ENCODE measurements at places on chromosomes 1 and 21.

- DNase-seq = no peak
Observed at GRCh38 chr21:39527664-39528381, 76.1 kb downstream of the SH3BGR start.

DNA sequence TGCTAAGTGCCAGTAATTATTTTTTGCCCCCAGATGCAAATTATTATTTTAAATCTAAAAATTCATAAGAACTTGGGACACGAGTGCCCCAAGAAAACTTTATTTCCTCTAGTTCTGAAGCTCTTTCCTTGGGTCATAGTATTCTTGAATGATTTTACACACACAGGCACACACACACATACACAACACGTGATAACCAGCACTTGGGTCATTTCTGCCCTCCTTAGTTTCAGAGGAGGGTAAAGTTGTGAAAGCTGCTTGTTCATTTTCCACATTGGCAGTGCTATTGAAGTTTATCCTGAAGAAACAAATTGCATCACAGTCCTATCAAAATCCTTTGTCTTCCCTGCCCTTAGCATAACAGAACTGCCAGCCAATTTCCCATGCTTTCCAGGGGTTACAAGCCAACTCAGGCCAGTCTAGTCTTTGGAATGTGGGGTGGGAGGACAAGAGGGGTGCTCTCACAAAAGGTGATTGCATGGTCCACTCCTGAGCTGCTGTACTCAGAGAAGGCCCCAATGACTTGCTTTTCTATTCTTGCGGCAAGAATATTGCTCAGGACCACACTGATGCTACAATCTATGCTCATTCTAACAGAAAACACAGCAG lies 98.5 kb upstream of the POGK start:
- no peak for DNase-seq

DNA sequence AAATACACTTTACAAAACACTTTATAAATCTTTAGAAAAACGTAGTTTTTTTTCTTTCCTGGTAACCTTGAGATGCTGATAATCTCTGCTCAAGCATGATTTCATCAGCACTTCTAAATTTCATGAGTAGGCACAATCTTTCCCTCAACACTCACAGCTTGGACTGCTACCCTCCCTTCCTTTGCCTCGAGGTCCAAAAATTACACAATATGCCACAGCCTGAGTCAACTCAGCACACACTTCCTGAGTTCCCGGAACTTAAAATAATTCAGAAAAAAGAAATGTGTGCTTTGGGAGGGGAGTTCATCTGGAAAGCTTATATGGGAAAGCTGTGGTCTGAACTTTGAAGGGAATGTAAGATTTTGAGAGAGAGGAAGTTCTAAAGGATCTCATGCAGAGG lies 5.9 kb downstream of the CLCA2 start:
- DNase-seq = no peak

GRCh38 chr1:62139410-62139809 lies 55.2 kb upstream of the L1TD1 start:
- DNase-seq = no peak

DNA sequence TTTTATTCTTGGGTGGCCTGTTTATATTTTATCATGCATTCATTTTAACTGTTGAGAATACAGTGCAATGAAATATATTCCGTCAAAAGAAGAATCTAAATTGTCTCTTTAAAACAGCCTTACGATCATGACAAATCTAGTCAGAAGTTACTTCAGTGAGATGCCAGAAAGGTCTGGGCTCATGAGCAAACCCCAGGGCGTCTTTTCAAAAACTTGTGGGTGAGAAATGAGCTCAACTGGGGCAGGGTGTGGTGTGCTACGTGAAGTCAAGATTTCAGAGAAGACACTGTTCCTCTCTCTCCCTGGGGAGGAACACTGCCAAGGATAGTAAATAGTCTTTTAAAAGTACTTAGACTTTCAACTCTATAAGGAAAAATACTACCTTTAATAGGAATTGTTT lies 13.4 kb upstream of the UAP1 start:
- DNase-seq = no peak

GRCh38 chr1:169414952-169415351 lies 12.3 kb downstream of the CCDC181 start:
- DNase-seq = no peak

DNA sequence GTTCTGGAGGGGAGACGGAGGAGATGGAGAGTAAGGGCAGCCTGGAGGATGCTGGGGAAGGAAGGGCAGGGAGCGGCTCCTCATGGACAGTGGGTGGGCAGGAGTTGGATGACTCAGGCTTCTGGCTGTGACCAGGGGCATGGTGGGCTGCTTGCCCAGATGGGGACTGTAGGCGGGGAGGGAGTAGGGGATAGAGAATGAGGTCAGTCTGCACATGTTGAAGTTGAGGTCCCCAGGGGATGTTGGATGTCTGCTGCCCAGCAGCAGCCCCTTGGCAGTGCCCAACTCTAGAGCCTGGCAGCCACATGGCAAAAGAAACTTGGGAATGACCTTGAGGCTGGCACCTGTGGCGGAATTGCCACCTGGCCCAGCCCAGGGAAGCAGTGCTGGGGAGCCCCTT lies 6.4 kb downstream of the SELENON start:
- DNase-seq = no peak

DNA sequence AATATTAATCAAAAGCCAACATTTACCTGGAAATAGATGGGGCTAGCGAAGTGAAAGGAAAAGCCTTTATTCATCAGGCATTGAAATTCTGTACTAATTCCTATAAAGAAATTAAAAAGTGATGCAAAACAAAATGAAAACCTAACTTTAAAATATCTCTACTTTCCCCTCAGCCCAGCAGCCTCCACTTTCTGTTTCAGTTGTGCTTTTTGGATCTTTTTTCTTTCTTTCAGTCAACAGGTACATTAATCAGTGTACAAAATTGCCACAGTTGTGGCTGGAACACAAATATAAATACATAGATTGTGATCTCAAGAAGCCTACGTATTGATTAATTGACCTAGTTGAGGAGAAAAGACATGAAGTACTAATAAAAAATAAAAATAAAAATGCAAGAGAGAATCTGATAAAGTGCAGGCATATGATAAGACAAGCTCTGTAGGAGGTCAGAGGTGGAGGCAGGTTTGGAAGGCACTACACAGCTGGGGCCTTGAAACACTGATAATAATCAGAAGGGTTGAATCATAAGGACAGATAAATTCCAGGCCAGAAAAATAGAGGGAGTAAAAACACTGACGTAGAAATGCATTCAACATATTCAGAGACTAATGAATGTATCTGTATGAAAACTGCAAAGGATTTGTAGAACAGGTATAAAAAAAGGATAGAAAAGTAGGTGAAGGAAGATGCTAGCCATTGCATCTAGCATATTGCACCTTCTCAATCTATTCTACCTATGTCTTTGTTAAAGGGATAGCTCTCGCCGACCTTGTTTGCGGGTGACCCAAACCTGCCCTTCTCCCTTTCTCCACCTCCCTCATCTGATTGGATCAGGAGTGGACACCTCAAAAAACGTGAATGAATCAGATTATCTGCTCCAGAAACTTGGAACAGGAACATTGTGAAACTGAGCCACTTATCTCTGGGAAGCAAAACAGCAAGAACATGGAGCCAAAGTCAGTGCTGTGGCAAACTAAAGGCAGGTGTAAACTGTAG lies 607.8 kb upstream of the ADGRL2 start:
- no peak for DNase-seq

DNA sequence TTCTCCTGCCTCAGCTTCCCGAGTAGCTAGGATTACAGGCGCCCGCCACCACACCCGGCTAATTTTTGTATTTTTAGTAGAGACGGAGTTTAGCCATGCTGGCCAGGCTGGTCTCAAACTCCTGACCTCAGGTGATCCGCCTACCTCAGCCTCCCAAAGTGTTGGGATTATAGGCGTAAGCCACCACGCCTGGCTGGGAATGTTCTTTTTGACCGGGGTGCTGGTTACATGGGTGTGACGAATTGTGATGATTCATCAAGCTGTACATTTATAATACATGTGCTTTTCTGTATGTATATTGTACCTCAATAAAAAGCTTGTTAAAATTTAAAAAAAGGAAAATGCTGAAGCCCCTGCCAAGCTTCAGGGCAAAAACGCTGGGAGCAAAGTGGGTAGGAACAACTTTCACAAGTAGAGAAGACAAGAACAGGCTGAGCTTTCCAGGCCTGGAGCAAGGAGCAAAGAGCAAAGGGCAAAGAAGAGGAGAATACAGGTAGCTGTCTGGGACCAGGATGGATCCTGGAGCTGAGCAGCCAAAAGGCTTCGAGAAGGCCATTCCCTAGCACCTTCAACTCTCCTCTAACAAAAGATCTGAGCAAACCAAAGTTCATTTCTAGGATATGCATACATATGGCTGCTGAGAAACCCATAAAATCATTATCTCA lies 20.5 kb upstream of the YRDC start:
- DNase-seq = no peak

GRCh38 chr1:76121850-76122249 lies 47.3 kb downstream of the ST6GALNAC3 start:
- no peak for DNase-seq

DNA sequence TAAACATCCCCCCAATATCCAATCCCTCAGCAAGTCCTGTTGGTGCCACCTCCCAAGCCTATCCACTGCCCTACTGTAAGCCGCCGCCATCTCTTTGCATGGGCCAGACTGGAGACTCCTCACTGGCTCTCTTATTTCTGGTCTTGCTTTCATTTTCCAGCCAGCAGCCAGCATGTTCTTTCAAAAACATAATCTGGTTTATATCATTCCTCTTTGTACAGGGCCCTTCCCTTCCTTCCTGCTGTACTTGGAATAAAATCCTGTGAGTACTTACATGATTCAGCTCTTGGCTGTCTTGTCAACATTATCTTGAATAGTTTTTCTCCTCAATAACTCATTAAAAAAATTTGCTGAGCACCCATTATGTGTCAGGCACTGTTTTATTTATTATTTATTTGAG lies 28.2 kb downstream of the TLR5 start:
- DNase-seq = no peak

DNA sequence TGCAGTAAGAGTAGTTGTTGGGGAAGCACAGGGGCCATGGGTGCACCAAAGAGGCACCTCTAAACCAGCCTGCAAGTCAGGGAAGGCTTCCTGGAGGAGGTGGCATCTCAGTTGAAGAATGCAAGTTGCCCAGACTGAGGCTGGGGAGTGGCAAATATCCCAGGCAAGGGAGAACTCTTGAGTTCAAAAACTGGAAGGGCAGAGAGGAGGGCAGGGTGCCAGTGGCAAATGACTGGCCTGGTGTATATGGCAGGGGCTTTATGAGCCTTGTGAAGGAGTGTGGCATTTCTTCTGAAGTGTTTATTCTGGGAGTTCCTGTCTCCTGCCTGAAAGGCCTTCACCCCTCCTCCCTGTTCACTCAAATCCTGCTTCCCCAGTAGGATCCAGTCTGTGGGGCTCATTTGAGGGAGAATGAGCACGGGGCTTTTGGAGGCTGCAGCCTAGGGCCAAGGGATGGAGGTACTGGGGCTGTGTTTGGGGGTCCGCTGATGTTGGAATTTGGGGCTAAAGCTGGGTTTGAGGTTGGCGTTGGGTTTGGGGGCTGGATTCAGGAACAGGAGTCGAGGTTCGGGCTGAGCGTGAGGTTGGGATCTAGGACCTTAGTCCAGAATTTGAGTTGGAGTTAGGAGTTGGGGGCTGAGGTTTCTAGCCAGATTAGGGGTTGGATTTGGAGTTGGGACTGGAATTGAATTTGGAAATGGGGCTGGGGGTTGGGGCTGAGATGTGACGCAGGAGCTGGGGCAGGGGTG lies at the start of gene TMEM125:
TSS of gene TMEM125 (plus strand) at position 357 of the 749 bp plus-strand sequence. CDS start 2,740 bp downstream, outside the sequence.
- DNase-seq = no peak

DNA sequence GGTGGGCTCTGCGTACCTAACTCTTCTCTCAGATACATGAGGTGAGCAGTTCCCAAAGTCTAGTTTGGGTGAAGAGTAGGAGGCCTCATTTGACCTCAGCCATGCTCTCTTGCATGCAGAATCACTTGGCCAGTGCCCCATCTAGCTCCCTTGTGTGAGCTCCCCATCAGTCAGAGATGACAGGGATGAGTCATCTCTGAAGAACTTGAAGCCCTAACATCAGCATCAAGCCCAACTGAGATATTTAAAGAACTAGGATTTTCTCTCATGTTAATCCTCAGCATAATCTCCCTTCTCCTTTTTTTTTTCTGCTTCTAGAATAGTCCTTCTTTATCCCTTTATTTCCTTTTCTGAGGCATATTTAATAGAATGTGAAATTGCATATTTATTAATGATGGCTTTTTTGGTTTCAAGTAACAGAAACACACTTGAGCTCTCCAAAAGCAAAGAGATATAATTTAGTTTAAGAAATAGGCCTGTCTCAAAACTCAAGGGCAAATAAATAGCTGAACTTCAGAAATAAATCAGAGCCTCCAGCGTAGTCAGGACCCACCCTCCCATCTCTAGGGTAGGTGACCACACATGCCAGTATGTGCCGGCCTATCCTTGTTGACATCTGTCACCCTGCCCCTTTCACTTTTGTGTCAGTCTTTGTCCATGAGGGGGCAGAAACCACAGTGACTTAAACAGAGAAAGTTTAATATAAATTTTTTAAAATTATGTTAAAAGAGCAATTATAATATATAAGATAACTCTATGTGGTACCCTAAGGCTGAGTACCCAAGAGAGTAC lies 112.3 kb downstream of the TSEN15 start:
- no peak for DNase-seq

GRCh38 chr1:201554789-201555592 lies 16.1 kb downstream of the NAV1 start:
- DNase-seq = no peak

- no peak for DNase-seq
Observed at GRCh38 chr1:93324486-93325464, 20.9 kb upstream of the DR1 start.

GRCh38 chr1:67674260-67675011 lies 10.6 kb upstream of the GADD45A start:
- DNase-seq = no peak

- no peak for DNase-seq
Observed at GRCh38 chr1:172944931-172945330, 105.8 kb downstream of the TNFSF18 start.

- DNase-seq = no peak
Observed at GRCh38 chr1:21828506-21829210, 16.6 kb downstream of the LDLRAD2 start.

DNA sequence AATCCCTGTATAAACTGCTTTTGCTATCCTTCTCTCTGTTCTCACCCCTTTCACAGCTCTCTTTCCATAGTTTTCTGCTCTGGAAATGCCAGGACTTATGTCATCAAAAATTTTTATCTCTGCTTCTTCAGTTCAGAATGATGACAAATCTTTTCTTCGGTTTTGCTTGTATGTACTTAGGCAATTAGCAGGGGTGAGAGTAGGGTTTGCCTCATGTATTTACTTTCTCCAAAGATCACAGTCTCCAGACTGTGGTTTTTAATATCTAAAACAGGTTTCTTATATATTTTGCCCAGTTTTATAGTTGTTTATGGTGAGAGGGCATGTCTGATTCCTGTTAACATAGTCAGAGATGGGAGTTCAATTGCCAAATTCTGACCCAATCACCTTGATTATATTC lies 235.4 kb upstream of the LYPLAL1 start:
- DNase-seq = no peak

- no peak for DNase-seq
Observed at GRCh38 chr1:13807209-13807608, 107.2 kb downstream of the PRDM2 start.

- no peak for DNase-seq
Observed at GRCh38 chr1:94401206-94401605, 17.0 kb upstream of the ABCD3 start.
